ENCODE measurements at places on chromosomes 7 and 10. TPM values are rescaled to one million over a fixed set of nuclear protein-coding genes. Genes with fewer than 3 reads are reported as not detected.

The HMX3 gene
- total RNA-seq, result not detected

The UPK3B gene
- total RNA-seq, result 2.1 TPM

The NME8 gene
- not detected for total RNA-seq

The HTRA1 gene
- 0.26 TPM for total RNA-seq

The PIK3AP1 gene
- 7.4 TPM for total RNA-seq

DNA sequence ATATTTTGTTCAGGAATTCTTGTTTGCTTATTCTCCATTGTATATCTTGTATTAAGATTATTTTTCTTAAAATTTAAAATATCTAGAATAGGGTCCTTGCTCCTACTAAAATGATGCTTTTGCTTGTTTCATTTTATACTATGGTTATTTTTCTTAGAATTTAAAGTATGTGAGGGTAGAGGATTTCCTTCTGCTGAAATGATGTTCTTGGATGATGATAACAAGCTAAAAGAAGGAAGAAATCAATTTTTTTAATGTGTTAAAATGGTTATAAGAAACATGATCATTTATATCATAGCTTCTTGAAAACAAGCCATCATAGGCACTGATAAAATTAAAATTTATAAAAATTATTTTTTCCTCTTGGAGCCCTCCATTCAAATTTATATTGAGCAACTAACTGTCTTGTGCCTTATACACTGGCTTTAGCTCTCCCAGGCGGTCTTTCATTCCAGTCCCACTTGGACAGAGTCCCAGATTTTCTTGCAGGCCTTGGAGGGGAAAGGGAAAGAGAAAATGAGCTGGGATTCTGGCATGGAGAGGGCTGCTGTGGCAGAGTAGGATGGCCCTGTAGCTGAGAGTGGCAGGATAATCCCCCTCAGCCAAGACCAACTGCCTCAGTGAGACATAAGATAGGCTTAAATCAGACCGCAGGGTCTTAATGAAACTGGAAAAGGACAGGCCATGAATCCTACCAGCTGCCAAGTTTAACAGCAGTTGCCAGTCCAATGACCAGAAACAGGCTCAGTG is 60.2 kb downstream of the DNAJB9 start:
- DNase-seq, result no peak

GRCh38 chr10:99346247-99346646 is 17.1 kb downstream of the CNNM1 start:
- no peak for DNase-seq

- DNase-seq, result no peak
Observed at GRCh38 chr7:101127460-101128039, 646 bp downstream of the SERPINE1 start.

Measured in activated naive CD8-positive, alpha-beta T cell treated with anti-CD3 and anti-CD28 coated beads, Interleukin-2, amount 10 ng/mL, durations not matched to agents 7 days and 5 days (primary cell).